ENCODE measurements at places on chromosomes 4 and X.

- DNase-seq, result no peak
Observed at GRCh38 chr4:160175064-160175643, 1072.3 kb downstream of the RAPGEF2 start.

DNA sequence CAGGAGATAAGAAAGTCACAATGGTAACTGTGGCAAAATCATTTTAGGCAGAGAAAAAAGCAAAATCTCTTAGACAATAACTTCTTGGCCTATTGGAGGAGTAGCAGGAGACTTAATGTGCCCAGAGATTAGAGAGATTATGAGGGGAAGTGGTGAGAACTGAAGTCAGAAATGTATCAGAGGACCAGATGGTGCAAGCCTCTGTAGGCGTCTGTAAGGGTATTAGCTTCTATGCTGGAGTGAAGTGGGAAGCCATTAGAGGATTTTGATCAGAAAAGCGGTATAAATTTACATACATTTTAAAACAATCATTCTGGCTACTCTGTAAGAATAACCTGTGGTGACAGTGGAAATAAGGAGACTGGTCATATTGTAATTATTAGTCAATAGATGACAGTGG, 236.7 kb downstream of the FAT4 start:
- no peak for DNase-seq

- DNase-seq, result no peak
Observed at GRCh38 chr4:162891788-162892707, 274.6 kb downstream of the NAF1 start.

DNA sequence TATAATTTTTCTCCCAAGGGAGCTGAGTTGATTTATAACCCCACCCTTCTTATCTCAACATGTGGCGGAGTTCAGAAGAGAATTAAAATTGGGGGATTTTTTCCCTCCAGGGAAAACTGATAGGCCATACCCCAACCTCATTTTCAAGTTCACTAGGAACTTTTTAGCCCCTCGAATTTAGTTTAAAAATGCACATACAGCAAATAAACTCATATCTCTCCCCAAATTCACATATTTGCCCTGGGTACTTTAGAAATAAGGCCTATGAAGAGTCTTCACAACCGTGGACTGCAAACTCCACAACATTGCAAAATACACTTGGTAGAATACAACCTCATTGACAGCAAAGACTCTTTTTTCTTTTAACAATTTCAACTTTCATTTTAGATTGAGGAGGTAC, 206.7 kb upstream of the LEF1 start:
- DNase-seq, result peak; percentile 42

- no peak for DNase-seq
Observed at GRCh38 chr4:23750125-23750524, 139.7 kb downstream of the PPARGC1A start.

- no peak for DNase-seq
Observed at GRCh38 chr4:168853770-168854169, 156.3 kb downstream of the CBR4 start.

DNA sequence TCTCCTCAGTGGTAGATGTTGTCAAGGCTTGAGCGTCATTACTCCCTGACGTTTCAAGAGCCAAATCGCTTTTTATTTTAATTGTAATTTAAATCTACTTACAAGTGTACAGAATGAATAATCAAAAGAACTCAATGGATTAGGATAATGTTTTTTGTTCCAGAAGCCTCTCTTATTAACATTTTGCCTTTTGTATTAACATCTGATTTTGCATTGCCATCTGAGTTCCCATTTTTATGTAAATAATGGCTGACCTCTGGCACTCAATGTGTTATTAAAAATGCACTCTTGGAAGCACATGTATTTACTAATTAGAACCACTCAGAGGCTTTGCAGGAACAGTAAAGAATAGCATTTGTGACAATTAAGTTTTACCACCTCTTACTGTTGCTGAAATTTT, 411.0 kb downstream of the EPHA5 start:
- no peak for DNase-seq

- DNase-seq, result no peak
Observed at GRCh38 chrX:110421500-110422455, 63.1 kb downstream of the RTL9 start.

GRCh38 chr4:159376289-159376688, 273.4 kb downstream of the RAPGEF2 start:
- no peak for DNase-seq

DNA sequence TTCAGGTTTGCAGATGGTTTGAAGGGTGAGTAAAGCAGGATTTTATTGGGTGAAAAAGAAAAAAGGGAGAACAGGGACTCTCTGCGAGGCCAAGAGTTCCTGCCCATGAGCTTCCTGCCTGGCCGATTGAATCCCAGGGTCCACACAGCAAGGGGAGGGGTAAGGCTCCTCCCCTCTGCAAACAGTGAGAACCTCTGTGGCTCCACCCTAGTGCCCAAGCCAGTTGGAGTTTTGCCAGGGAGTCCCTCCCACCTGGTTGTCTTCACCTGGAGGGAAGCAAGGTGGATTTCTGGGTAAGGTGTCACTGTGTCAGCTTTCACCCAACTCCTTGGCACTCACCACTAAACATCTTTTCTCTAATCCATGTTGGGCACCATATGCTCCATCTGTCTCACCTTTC, 70.9 kb downstream of the PDHA2 start:
- DNase-seq, result no peak

- DNase-seq, result no peak
Observed at GRCh38 chr4:169571435-169571834, 40.9 kb downstream of the NEK1 start.

- no peak for DNase-seq
Observed at GRCh38 chr4:4491396-4491893, 50.4 kb downstream of the STX18 start.

DNA sequence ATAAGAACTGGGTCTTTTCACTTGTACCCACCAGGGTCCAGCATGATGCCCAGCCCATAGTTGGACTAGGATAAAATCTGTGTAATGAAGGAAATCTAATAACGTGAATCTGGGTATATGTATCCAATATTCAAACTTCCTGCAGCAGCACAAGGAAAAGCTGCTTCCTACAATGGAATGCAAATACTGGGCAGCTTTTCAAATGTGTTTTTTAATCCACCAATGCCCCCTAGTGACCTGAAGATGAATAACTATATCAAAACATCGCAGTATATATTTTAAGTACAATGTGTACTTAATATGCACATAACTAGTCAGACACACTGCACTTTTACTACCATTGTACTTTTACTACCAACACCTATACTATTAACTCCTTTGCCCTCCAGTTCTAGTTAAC, 5.3 kb downstream of the APOO start:
- DNase-seq, result no peak

DNA sequence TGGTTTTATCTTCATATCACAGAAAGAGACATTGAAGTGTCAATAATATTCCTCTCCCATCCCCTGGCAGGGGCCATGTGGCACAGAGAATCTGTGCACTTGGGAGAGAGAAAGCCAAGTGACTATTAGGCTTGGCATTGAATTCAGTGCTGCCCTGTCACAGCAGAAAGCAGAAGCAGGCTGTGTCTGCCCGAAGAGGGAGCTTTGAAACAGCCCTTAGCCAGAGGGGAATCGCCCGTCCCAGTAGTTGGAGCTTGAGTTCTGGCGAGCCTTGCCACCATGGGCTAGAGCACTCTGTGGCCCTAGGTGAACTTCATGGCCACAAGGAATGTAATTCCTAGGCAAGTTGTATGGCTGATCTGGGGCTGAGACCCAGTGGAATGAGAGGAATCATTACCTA, 282.5 kb upstream of the PCDH10 start:
- no peak for DNase-seq

- DNase-seq, result no peak
Observed at GRCh38 chrX:46849933-46850332, 13.1 kb downstream of the RP2 start.

DNA sequence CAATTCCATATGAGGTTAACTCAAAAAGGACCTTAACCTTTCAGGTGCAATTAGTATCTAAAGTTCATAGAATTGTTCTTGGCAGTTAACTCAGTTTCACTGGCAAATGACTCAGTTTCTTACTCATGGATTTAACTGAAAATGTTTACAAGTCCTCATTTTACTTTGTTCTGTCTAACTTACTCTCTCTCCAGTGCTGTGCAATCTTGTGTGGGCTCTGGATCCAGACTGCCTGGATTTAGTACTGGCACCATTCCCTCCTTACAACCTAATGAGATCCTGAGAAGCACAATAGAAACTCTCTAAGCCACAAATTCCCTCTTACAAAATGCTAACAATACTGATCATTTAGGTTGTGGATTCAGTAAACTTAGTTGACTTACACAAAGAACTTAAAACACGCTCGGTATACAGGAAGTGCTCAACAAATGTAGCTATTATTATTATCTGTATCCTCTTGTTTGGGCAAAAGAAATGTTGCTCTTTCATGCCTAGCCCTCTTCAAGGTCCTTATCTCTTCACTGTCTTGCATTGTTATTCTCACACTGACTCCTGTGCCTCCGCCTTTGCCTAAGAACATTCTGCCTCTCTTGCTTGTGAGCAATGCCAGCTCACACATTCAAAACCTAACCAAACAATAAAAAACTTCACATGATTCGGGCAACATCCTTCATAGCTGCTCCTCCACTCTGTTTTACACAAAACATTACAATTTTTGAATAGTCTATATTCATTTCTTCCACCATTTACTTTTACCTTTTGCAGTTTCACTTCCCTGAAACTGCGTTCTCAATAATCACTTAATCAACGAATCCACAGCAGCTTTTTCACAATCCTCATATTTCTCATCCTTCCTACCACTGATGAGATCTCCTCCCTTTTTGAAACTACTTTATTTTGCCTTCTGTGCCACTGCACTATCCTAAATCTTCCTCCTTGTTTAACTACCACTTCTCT, 91.8 kb downstream of the PDE5A start:
- no peak for DNase-seq

- no peak for DNase-seq
Observed at GRCh38 chrX:37684426-37684825, 1.2 kb upstream of the XK start.

GRCh38 chr4:180665481-180665880, 1577.7 kb upstream of the TENM3 start:
- DNase-seq, result no peak

DNA sequence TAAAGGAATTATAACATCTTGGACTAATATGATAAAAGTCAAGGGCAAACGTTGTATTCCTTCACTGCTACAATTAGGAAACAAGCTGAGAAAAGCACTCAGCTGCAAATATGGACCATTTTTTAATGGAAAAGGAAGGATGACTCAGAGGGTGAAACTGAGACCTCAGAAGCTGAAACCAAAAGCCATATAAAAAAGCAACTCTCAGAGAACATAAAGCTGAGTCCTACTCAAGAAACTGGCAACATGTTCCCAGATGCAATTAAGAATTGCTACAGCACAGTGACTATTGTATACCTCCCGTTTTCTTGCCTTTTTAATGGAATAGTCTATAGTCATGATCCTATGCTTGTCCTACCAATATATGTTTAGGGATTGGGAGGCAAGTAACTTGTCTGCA, 1106.4 kb upstream of the INTU start:
- DNase-seq, result no peak

DNA sequence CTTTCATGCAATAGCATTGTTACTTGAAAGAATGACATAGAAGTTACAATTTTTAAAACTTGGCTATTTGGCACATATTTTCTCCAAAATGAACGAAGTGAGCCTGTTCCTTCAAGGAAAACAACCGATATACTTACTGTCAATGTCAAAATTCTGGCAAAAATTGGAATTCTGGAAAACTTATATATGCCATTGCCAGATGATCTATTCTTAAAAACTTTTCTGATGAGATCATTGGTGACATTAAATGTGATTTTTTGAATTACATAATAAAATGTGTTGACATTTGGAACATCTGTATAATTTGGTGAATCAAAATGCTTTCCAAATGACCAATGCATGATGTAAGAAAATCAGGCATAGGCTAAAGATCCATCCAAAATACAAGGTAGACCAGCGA, 209.0 kb downstream of the SCFD2 start:
- no peak for DNase-seq

- no peak for DNase-seq
Observed at GRCh38 chrX:140866446-140866845, 135.9 kb upstream of the SPANXB1 start.

- DNase-seq, result no peak
Observed at GRCh38 chr4:53997898-53998297, 66.5 kb downstream of the CHIC2 start.

GRCh38 chr4:75429208-75429607, 85.0 kb downstream of the RCHY1 start:
- no peak for DNase-seq

DNA sequence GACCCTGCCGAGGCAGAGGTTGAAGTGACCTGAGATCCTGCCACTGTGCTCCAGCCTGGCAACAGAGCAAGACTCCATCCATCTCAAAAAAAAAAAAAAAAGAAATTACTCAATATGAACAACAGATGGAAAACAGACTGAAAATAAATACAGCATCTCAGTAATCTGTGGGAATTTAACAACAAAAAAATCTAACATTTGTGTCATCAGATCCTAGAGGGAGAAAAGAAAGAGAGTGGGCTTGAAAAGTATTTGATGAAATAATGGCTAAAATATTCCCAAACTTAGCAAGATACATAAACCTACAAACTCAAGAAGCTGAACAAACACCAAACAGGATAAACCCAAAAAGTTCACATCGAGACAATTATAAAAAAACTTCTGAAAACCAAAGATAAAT, 84.7 kb downstream of the CENPC start:
- no peak for DNase-seq

GRCh38 chrX:17632942-17633341, 104.4 kb upstream of the SCML1 start:
- DNase-seq, result no peak

DNA sequence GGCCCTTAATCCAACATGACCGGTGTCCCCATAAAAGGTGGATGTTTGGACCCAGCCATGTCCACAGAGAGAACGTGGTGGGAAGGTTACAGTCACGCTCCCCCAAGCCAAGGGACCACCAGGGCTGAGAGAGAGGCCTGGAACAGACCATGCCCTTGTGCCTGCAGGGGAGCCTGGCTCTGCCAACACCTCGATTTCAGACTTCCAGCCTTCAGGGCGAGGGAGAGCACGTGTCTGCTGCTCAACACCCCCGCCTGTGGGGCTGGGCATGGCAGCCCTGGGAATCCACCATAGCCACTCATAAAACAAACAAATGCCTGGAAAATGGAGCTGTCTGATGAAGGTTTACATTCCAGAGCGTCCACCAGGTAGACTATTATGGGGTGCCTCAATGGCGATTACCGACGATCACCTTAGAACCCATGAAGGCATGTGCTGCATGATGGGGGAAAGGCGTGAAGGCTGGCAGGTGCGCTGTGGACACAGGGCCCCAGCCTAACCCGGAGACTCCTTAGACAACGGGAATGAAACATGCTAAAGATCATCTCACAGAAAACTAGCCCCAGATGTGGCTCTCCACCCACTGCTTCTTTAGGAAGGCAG, 42.3 kb upstream of the HMX1 start:
- DNase-seq, result peak; percentile 88

GRCh38 chr4:67512501-67512900, 32.8 kb downstream of the CENPC start:
- no peak for DNase-seq

Data from esophagus muscularis mucosa (tissue), 4 donors.